ENCODE measurements at places on chromosomes 16 and 17.

GRCh38 chr16:70478912-70479341 is 24.5 kb downstream of the FCSK start:
- no peak for DNase-seq

GRCh38 chr16:11129378-11129781 is 126.6 kb downstream of the SOCS1 start:
- no peak for DNase-seq

- DNase-seq: no peak
These were observed 70.3 kb upstream of the NOL11 start for GRCh38 chr17:67647482-67647881.

GRCh38 chr16:2865651-2866050 is 7.7 kb upstream of the PRSS22 start:
- DNase-seq: no peak

DNA sequence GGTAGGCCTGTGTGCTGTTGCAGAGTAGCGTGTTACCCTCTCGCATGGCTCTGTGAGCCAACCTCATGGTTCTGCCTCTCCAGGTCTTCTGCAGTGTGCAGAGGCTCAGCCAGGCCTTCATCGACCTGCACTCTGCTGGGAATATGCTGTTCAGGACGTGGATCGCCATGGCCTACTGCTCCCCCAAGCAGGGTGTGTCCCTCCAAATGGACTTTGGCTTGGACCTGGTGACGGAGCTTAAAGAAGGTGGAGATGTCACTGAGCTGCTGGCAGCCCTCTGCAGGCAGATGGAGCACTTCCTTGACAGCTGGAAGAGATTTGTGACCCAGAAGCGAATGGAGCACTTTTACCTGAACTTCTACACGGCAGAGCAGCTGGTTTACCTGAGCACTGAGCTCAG is 75.8 kb upstream of the ENDOV start:
- no peak for DNase-seq

DNA sequence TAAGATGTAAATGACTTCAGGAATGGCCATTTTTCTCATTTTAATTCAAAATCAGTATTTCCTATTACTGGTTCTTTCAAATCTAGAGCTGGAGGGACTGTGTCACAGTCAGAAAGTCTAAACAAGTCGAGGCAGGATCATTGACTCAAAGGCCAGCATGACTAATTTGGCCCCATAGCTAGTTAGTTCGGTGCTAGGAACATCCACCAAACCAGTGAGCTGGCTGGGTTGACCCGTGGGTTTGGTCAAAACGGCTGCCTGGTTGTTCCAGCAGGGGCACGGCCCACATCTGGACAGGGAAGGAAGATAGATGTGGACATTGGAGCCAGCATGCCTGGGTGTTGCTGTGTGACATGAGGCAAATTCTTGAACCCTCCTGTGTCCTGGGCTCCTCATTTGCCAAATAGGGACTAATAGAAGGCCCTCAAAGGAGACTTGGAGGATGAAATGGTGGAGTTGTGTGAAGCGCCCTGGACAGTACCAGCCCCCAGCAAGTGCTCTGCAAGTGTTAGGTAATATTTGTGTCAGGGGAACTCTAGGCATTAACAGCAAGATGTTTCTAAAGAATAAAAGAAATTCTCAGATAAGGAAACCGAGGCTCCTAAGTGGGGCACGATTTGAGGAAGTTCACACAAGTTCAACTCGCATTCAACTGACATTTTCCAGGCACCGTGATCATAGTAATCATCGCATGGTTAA is 46.2 kb downstream of the MEOX1 start:
- DNase-seq: no peak

DNA sequence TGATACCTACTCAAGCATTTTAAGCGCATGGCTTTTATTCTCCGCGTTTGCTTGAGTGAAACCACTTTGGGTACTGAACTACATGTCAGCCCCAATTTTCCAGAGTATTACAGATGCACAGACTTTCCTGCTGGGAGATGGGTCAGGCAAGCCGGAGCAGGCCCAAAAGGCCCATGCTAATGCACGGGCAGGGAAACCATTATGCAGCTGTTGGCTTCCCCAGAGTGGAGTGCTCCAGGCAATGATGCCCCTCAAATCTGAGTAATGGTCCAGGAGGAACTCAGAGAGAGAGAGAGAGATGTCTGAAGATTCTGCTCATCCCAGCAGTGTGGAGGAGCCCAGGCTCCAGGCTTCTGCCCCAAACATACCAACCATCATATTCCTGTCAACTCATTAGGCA is 80.2 kb downstream of the CDH11 start:
- no peak for DNase-seq

DNA sequence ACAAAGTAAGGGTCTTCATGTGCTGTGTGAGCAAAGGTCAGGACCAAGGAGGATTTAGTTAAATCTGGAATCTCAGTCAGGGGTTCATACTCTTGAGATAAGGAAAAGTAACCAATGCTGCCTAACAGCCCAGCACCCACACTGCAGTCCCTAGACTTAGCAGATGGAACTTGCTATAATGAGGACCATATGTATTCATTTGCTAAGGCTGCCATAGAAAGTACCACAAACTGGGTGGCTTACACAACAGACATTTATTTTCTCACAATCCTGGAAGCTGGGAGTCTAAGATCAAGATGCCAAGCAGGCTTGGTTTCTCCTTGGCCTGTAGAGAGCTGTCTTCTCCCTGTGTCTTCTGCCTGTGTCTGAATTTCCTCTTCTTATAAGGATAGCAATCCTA is 20.8 kb downstream of the ZP2 start:
- DNase-seq: no peak

DNA sequence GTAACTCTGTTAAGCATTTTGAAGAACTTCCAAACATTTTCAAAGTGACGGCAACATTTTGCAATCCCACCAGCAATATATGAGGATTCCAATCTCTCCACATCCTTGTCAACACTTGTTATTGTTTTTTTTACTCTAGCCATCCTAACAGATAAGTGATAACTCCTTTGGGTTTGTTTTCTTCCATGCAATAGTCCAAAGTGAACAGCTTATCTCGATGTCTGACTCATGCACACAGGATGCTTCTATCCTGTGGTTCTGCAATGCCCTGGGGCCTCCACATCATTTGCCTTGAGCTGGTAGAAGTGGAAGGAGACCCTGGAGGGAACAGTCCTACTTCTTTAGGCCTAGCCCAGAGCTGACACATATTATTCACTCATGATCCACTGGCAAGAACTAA is 13.0 kb downstream of the TLE7 start:
- no peak for DNase-seq

DNA sequence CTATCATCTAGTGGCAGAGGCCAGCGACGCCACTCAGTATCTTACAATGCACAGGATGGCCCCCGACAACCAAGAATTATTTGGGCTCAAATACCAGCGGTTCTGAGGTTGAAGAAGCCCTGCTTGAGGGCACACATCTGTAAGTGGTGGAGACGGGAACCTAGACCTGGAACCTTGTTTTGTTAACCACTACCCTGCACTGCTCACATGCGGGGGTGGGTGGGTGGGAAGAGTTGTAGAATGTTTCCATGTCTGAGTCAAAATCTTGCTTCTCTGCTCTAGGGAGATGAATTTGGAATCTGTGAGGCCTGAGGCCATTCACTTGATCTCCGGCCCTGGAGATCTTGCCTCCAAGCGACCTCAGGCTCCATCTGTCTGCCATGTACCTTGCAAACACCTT is 44.1 kb downstream of the ABCC1 start:
- DNase-seq: no peak

GRCh38 chr16:52069866-52070265 is 477.1 kb downstream of the TOX3 start:
- DNase-seq: no peak

DNA sequence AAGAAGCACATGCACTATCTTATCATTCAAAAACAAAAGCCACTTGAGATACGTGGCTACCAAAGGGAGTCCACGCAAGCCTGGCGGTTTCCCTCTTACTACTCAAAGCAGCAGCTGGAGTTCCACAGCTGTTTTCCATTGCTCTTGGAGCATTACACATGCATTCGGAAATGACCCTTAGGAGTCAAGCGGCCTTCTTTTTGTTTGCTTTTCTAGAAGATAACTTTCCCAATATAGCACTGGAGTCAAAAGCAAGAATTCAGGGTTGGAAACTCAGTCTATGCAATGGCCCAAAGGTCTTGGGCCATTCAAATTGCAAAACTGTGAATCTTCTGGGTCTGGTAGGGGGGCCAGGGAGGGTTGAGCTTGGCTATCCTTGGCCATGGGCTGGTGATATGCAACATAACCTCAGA is 97.8 kb upstream of the MAF start:
- no peak for DNase-seq

GRCh38 chr16:7545251-7545650 is 212.6 kb downstream of the RBFOX1 start:
- DNase-seq: no peak

DNA sequence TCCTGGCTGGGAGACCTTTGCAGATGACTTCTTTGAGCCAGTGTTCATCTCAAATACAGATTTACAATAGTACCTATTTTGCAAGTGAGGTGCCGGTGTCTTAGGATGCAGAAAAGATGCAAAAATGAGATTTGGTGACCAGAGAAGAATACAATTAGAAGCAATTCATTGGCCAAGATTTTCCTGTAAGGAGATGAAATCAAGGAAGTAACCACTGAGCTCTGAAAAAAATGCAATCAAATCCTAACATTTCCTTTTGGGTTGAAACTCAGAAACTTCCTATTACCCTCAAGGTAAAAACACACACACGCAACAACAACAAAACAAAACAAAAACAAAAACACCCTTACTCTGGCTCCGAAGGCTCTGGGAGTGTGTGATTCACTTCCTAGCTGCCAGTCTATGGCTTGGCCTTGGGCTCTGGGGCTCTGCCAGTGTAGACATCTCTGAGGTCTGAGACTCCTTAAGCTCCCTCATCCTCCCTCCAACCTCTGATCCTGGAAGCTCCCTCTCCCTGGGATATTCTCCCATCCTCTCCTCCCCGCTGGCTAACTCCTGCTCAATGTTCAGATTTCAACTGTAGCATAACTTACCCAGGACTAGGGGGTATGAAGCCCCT is 16.8 kb upstream of the MT4 start:
- DNase-seq: no peak

DNA sequence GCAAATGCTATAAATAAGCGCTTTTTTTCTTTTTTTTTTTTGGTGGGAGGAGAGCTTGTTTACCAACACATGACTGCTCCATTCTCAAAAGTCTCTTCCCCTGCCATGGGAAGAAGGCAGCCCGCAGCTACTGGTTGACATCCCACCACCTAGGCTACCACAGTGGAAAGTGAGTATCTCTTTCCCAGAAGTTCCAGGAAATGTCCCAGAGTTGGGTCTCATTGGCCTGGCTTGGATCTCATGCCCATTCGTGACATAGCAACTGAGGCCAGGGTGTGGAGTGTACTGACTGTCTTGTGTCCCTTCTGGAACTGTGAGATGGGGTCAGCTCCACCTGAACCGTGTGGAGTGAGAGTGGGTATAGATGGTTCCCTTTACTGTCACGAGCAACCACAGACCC is 29.5 kb upstream of the BRD7 start:
- DNase-seq: no peak

DNA sequence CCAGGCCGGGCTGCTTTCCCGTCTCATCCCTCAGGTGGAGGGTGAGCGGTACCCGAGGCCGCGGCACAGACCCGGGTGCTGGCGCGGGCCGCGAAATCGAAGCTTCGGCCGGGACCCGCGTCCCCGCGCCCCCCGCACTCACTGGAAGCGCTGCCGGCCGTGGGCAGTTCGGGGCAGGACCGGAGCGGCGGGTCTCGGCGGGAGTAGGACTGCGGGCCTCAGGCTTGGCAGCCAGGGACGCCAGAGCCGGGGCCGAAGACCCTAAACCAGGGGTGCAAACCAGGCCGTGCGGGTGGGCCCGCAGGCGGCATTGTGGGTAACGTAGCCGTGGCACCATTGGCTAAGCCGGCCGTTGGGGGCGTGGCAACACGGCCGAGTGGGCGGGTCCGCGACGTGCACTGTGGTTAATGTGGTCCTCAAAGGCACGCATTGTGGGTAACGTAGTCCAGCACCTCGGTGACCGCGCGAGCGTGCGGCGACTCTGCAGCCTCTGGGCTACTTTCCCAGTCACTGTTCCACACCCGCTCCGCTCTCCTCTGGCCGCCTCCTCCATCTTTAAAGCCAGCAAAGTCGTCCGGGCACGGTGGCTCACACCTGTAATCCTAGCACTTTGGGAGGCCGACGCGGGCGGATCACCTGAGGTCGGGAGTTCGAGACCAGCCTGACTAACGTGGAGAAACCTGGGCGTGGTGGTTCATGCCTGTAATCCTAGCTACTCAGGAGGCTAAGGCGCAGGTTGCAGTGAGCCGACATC is at the start of gene ZNF500:
ZNF500 (minus strand) TSS at position 288 of the 754 bp plus-strand sequence. CDS start 1,184 bp downstream, outside the sequence.
- peak; percentile 98 for DNase-seq

- no peak for DNase-seq
These were observed 330 bp downstream of the CASKIN2 start for GRCh38 chr17:75514919-75515495.

GRCh38 chr16:2455081-2455845 is 4.6 kb upstream of the TEDC2 start:
- no peak for DNase-seq

DNA sequence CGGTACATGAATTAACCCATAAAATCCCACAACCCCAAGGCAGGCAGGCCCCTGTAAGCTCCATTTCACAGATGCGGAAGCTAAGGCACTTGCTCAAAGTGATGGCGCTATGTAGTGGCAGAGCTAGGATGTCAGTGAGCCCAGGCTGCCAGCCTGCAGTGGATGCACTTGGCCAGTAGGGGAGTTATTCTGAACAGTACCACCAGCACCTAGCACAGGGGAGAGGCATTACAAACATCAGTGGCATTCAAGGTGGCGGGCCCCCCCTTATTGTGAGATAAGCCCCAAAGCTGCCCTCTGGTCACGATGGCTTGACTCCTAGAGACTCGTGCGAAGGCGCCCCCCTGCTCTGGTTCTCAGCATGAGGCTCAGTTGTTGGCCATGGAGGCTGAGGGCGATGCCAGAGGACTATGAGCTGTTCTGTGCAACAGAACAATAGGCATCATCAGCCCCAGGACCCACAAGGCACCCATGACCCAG is 33.8 kb downstream of the GTF3C1 start:
- peak; percentile 14 for DNase-seq

GRCh38 chr16:85935974-85936760 is 37.2 kb downstream of the IRF8 start:
- peak; percentile 61 for DNase-seq

- no peak for DNase-seq
These were observed 39.5 kb downstream of the USP7 start for GRCh38 chr16:8924214-8924613.

- DNase-seq: no peak
These were observed at the start of gene CBFA2T3 for GRCh38 chr16:88977018-88977811. TSS of gene CBFA2T3 (minus strand) at chr16:88977207. CDS start at chr16:88976807, 400 bp downstream.

All from stimulated activated CD4-positive, alpha-beta T cell treated with anti-CD3 and anti-CD28 coated beads, Interleukin-12 subunit alpha, Interleukin-12 subunit beta, amount 100 ng/mL, for 4 hours (primary cell).